GM23248 (cell line): ENCODE measurements at places on chromosomes 5 and 9. TPM values are rescaled to one million over a fixed set of nuclear protein-coding genes. Genes with fewer than 3 reads are reported as not detected.

GRCh38 chr5:60196385-60197113, 303.0 kb upstream of the PDE4D start:
- H3K27ac ChIP-seq, result no peak overlapping the region
- H3K4me1 ChIP-seq, result peaks cover 9% of the 10 kb centered on the region; the same call in 1 of the 2 replicates
- DNase-seq, result peak; percentile 90
- no peaks in the 10 kb centered on the region for H3K36me3 ChIP-seq
- H3K4me3 ChIP-seq, result no peak overlapping the region
- no peaks in the 10 kb centered on the region; the same call in 1 of the 2 replicates for H3K27me3 ChIP-seq

- DNase-seq, result no peak
- H3K36me3 ChIP-seq, result no peaks in the 10 kb centered on the region
- H3K27me3 ChIP-seq, result peaks cover 98% of the 10 kb centered on the region
Measured at GRCh38 chr5:88672644-88673252, 210.2 kb downstream of the MEF2C start.

- H3K36me3 ChIP-seq, result no peaks in the 10 kb centered on the region
- no peaks in the 10 kb centered on the region for H3K27me3 ChIP-seq
- no peak overlapping the region for H3K4me3 ChIP-seq
- H3K4me1 ChIP-seq, result no peaks in the 10 kb centered on the region
Measured at GRCh38 chr9:16352791-16353401, 517.6 kb downstream of the BNC2 start.

The CDC20B gene
- total RNA-seq, result not detected in 2 replicates

DNA sequence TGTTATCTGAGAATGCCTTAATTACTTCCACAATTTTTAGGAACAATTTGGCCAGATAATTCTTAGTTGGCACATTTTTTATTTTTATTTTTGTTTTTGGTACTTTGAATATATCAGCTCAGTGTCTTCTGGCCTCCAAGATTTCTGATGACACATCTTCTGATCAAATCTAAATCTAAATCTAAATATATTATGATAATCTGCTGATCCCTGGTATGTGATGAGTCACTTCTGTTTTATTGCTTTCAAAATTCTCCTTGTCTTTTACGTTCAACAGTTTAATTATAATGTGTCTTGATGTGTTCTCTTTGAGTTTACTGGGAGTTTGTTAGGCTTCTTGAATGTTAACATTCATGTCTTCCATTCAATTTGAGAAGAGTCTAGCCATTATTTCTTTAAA, 436.8 kb downstream of the CDH9 start:
- no peak for DNase-seq
- no peaks in the 10 kb centered on the region for H3K27me3 ChIP-seq
- no peaks in the 10 kb centered on the region for H3K4me1 ChIP-seq
- no peak overlapping the region for H3K4me3 ChIP-seq
- no peak overlapping the region for H3K27ac ChIP-seq

GRCh38 chr5:2001300-2001699, 118.6 kb upstream of the IRX4 start:
- no peaks in the 10 kb centered on the region for H3K27me3 ChIP-seq
- no peaks in the 10 kb centered on the region for H3K36me3 ChIP-seq
- H3K4me1 ChIP-seq, result no peaks in the 10 kb centered on the region
- H3K27ac ChIP-seq, result no peak overlapping the region
- no peak for DNase-seq

The ABLIM3 gene
- total RNA-seq, result 5.6 and 7.9 TPM in 2 replicates

DNA sequence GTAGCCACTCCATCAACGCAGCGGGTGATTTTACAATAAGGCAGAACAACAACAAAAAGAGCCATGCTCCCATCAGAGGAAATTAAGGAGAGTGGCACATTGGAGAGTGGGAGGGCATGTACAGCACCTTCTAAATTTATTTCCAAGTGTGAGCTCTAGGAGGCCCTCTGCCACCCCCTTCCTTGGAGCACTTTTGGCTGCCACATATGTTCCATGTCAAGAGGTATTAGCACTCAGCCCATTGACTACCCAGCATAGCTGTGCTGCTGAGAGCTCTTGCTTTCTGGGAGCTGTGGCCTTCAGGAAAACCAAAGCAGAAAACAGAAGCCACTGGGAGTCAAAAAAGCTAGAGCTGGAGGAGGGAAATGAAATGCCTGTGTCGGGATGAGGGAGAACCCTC, 200.2 kb upstream of the PANK3 start:
- no peak for DNase-seq
- no peaks in the 10 kb centered on the region for H3K4me1 ChIP-seq
- H3K36me3 ChIP-seq, result peaks cover 5% of the 10 kb centered on the region; the same call in 1 of the 2 replicates
- no peaks in the 10 kb centered on the region for H3K27me3 ChIP-seq
- no peak overlapping the region for H3K4me3 ChIP-seq

The TYRP1 gene
- total RNA-seq, result not detected in 2 replicates

DNA sequence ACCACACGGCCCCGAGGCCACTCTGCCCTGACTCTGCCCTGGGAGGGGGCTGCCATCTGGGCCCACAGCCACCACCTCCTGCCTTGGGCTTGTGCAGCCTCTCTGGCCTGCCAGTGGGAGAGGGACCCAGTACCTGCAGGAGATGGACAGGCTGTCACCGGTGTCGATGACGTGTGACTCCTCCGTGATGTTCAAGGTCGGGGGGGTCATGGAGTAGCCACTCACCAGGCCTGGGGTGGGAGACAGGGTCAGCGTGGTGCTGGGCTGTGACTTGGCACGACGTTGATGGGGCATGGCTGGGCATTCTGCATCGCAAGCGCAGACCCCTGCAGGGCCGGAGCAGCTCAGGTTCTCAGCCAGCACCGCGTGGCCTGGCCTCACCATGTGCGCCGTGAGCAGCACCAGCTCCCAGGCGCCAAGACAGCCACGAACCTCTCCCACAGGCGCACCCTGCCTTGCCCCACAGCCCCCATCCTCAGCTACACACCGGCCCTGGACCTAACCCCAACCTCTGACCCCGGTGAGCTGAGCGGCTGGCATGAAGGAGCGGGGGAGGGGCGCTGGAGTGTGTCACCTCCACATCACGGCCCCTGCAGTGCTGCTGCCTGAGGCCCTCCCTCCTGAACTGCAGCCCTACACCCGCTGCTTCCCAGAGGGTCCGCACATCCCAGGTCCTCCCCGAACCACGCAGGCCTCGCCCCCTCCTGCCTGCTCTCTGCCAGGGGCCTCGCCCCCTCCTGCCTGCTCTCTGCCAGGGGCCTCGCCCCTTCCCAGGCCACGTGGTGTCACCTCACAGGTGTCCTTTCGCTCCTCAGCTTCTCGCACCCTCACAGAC, 17.6 kb downstream of the FLT4 start:
- no peak overlapping the region for H3K4me3 ChIP-seq
- no peaks in the 10 kb centered on the region for H3K36me3 ChIP-seq
- H3K4me1 ChIP-seq, result no peaks in the 10 kb centered on the region
- no peaks in the 10 kb centered on the region; the same call in 1 of the 2 replicates for H3K27me3 ChIP-seq

- H3K27me3 ChIP-seq, result no peaks in the 10 kb centered on the region
- H3K4me3 ChIP-seq, result no peak overlapping the region
- no peaks in the 10 kb centered on the region for H3K36me3 ChIP-seq
- no peak overlapping the region for H3K27ac ChIP-seq
Measured at GRCh38 chr5:136084698-136085097, 47.9 kb upstream of the SMAD5 start.

DNA sequence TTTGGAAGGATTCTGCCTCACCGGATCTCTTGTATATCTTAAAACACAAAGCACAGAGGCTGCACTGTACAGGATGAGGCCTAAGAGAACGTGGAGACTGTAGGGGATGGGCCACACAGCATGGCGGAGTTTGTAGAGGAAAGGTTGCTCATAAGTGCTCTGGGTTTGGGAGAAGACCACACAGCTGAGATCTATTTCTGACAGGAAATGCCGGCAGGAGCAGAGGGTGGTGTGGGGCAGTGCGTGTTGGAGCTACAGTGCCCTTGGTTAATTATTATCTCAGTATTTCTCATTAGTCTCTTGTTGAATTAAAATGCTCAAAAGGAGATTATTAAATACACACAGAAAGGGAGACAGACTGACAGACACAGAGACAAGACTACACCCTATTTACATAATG, 9.6 kb downstream of the PALM2AKAP2 start:
- H3K27ac ChIP-seq, result no peak overlapping the region
- no peak for DNase-seq
- no peaks in the 10 kb centered on the region for H3K36me3 ChIP-seq
- H3K4me1 ChIP-seq, result peaks cover 38% of the 10 kb centered on the region
- H3K27me3 ChIP-seq, result no peaks in the 10 kb centered on the region

The SLIT3 gene
- total RNA-seq, result 49.4 and 61.9 TPM in 2 replicates

The NUDT12 gene
- 8.6 and 8.9 TPM in 2 replicates for total RNA-seq

The CBY3 gene
- not detected in 2 replicates for total RNA-seq

- peaks cover 15% of the 10 kb centered on the region for H3K4me1 ChIP-seq
- no peak overlapping the region for H3K27ac ChIP-seq
- no peaks in the 10 kb centered on the region for H3K36me3 ChIP-seq
- DNase-seq, result no peak
- H3K4me3 ChIP-seq, result no peak overlapping the region
- no peaks in the 10 kb centered on the region for H3K27me3 ChIP-seq
Measured at GRCh38 chr5:125323613-125324012, 577.2 kb upstream of the ZNF608 start.

The TXNDC15 gene
- total RNA-seq, result 112 and 170 TPM in 2 replicates

The OSMR gene
- total RNA-seq, result 52.5 and 70.8 TPM in 2 replicates

The CATSPER3 gene
- total RNA-seq, result 0.11 TPM in 1 of 2 replicates, not detected in the other

The SLC45A2 gene
- not detected in 2 replicates for total RNA-seq

The EIF4EBP3 gene
- total RNA-seq, result 0.54 and 2.3 TPM in 2 replicates

DNA sequence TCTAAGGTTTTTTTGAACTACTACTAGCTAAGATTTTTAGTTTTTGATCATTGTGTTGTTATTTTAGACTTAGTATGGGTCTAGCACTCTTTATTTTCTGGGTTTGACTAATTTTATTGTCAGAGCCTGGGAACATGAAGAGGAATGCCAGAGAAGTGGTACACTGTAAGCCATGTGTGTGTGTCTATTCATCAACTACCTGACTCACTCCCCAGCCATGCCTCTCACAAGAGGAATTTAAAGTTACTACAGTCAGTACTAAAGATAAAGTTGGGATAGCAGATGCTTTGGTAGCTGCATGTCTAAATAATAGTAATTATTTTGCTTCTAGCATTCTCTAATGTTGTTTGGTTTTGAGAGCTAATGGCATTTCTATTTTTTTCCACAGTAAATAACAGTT, 264.8 kb downstream of the CSNK1G3 start:
- no peak overlapping the region for H3K4me3 ChIP-seq
- peaks cover 12% of the 10 kb centered on the region for H3K4me1 ChIP-seq
- DNase-seq, result peak; percentile 85
- no peaks in the 10 kb centered on the region for H3K27me3 ChIP-seq

DNA sequence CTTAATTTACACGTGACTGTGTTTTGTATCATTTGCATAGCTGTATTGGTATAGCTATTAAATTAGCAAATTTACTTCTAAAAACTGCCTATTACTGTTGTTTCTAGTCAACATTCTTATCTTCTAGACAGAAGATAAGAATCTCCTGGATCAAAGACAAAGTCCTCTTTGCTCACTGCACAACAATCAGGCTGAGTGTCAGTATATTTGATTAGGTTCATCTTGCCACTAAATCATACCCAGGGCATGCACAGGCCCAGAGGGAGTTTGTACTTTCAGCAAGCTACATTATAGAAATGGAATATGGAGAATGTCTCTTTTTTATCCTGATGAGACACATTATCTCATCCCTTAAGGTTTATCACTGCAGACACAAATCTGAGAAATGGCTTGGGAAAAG, 579.1 kb downstream of the SLCO4C1 start:
- no peak for DNase-seq
- no peak overlapping the region for H3K4me3 ChIP-seq
- H3K4me1 ChIP-seq, result no peaks in the 10 kb centered on the region
- no peak overlapping the region for H3K27ac ChIP-seq
- H3K27me3 ChIP-seq, result no peaks in the 10 kb centered on the region

DNA sequence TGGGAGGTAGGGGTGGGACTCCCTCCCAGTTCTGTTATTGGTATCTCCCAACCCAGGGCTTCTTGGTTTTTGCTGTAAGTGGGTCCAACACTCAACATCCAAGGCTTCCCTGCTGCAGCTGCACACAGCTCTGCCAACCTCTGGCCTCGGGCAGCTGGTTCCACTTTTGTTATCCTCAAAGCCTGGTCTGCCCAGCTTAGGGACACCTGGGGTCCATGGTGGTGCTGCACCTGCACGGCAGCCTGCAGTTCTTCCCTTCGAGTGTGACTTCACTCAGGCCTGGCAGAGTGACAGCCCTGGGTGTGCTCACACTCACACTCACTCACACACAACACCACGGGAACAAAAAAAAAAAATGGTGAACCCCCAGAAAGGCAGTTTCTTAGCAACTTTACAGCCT, 15.3 kb upstream of the SAP30L start:
- no peak overlapping the region for H3K27ac ChIP-seq
- no peak for DNase-seq
- no peaks in the 10 kb centered on the region for H3K4me1 ChIP-seq
- no peaks in the 10 kb centered on the region for H3K27me3 ChIP-seq
- H3K36me3 ChIP-seq, result no peaks in the 10 kb centered on the region

DNA sequence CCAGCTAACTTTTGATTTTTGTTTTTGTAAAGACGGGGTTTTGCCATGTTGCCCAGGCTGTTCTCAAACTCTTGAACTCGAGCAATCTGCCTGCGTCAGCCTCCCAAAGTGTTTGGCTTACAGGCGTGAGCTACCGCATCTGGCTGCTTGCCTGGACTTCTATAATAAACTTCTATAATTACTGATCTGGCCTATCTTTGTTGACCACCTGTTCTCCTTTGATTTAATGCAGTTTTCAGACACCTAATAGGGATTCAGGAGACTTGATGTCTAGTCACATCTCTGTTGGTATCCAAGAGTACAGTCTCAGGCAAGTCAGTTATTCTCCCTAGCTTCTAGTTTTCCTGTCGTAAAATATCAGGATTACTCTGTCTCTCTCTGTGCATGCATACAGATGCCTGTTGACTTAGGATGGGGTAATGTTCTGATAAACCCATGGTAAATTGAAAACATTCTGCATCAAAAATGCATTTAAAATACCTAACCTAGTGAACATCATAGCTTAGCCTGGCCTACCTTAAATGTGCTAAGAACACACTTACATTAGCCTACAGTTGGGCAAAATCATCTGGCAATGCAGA, 51.5 kb upstream of the NR3C1 start:
- H3K27me3 ChIP-seq, result no peaks in the 10 kb centered on the region
- no peak for DNase-seq
- no peaks in the 10 kb centered on the region for H3K36me3 ChIP-seq
- H3K4me3 ChIP-seq, result no peak overlapping the region
